ENCODE measurements at places on chromosomes 5 and 9.

DNA sequence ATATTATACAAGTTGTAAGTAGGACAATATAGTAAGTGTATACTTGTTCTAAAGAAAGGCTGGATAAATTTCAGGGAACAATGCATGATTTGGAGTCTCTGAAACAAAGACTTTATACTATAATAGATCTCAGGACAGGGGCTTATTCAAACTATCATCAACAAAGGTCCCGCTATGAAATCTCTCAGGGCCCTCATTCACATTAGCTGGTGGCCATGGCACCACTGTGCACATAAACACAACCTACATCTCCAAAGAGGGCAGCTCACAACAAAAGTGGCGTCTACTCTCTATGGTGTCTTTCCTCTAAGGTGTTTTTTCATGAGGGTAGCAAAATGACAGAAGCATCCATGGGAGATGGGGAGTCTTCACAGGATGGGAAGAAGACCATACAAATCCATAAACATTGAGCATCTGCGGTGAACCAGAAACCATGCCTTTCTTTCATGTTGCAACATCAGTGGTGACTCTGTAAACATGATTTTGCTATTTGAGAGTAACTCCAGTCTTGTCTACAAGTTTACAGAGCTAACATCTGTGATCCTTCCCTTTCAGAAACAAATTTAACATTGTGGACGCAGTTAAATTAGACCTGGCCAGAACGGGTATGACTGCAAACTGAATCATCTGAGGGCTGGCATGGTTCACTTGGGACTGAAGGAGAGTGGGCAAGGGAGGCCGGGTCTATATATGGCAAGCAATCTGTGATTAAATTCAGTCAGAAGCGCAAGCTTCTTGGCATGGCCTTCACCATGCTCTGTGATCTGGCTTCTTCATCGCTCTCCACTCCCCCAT is 5.5 kb downstream of the TTLL11 start:
- no peak for DNase-seq

DNA sequence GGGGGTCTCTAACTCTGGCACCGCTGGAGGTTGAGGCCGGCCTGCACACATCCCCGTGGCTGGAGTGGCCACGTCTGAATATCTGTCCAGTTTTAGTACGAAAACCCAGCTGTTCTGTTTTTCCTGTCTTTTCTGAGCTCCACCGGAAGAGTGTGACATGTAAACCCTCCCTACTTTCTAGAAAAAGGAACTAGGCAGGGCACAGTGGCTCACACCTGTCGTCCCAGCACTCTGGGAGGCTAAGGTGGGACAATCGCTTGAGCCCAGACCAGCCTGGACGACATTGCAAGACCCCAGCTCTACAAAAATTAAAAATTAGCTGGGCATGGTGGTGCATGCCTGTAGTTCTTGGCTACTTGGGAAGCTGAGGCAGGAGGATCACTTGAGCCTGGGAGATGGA is 8.2 kb upstream of the PHYKPL start:
- DNase-seq = no peak

DNA sequence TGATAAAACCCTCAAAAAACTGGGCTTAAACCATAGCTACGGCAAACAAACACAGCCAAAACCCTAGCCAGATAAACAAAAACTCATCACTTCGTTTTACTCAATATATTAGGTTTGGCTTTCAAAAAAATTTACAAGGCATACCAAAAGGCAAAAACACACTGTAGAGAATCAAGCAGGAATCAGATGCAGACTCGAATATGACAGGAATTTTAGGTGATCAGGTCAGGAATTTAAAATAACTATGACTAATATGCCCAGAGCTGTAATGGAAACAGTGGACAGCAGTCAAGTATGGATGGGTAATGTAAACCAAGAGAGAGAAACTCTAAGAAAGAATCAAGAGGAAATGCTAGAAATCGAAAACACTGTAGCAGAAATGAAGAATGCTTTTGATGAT is 26.5 kb upstream of the DOCK2 start:
- no peak for DNase-seq

- no peak for DNase-seq
These were observed 736 bp upstream of the NKD2 start for GRCh38 chr5:1007681-1008450.

Measured in lower leg skin (tissue), 4 donors.